ENCODE measurements at places on chromosomes 1 and 21. TPM values are rescaled to one million over a fixed set of nuclear protein-coding genes. Genes with fewer than 3 reads are reported as not detected.

The TRIM67 gene
- total RNA-seq: 0.07 TPM

The RNPC3 gene
- total RNA-seq: 15.1 TPM

The PTPN7 gene
- not detected for total RNA-seq

The XCL2 gene
- total RNA-seq: not detected

The SELE gene
- total RNA-seq: not detected

The RBP7 gene
- total RNA-seq: 0.49 TPM

The SLAMF6 gene
- not detected for total RNA-seq

The TMPRSS2 gene
- not detected for total RNA-seq

The TTC22 gene
- not detected for total RNA-seq

- no peak for DNase-seq
Observed at GRCh38 chr1:19390166-19390850, 78.2 kb downstream of the SLC66A1 start.

- DNase-seq: no peak
Observed at GRCh38 chr1:40241362-40241761, 6.4 kb upstream of the TMCO2 start.

GRCh38 chr1:153072806-153073726, 1.7 kb upstream of the SPRR2B start:
- DNase-seq: no peak

DNA sequence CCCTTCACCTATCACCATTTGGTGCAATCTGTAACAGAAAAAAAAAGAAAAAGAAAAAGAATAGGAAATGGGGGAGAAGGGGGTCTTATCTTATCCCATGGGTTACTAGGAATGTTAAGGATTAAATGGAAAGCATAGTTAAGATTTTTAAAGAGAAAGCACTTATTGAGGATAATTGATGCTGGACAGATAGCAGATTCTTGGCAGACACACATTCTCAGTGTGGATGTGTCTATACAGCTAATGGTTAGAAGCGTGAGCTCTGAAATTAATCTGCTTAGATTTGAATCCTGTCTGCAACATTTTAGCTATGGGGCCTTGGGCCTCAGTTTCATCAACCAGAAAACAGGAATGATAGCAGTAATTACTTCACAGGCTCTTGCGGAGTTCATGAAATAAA, 67.1 kb downstream of the SSBP3 start:
- DNase-seq: no peak

GRCh38 chr1:40251456-40251855, 3.7 kb downstream of the TMCO2 start:
- no peak for DNase-seq

GRCh38 chr1:100396651-100397050, 44.3 kb downstream of the CDC14A start:
- no peak for DNase-seq

DNA sequence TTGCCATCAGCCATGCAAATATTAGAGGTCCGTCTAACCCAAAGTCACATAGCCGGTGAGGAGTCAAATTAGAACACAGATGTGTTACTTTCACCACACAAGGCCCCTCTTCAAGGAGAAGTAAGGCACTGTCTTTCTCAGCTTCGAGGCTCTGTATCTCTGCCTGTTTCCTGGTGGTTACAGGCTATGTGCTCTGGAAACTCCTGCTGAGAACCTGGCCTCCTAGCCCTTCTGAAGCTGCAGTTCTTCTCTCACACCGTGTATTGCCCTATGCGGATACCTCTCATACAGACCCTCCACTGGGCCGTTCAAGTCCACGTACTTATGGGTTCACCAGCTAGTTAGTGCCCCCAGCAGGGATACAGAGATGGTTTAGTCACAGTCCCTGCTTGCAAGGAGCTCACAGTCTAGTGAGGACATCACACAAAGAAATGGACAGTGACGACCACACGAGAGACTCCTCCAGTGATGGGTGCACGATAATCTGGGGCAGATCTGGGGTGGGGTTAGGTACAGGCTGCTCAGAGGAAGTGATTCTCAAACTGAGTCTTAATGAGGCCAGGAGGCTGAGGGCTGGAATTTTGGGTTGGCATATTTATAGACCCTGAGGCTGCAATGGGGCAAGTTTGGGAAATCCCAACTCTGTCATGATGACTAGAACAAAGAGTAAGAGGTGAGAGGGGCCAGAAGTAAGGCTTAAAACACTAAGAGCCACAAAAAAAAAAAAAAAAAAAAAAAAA, 22.8 kb upstream of the ELOA start:
- no peak for DNase-seq

GRCh38 chr21:31546443-31547170, 112.9 kb upstream of the SOD1 start:
- no peak for DNase-seq

DNA sequence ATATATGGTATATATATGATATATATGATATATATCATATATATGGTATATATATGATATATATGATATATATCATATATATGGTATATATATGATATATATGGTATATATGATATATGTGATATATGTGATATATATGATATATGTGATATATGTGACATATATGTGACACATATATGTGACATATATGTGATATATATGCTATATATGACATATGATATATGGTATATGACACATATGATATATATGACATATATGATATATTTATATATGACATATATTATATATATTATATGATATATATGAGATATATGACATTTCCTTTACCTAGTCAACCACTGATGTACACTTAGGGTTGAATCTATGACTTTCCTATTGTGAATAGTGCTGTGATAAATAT, 36.1 kb upstream of the EEIG2 start:
- DNase-seq: no peak

DNA sequence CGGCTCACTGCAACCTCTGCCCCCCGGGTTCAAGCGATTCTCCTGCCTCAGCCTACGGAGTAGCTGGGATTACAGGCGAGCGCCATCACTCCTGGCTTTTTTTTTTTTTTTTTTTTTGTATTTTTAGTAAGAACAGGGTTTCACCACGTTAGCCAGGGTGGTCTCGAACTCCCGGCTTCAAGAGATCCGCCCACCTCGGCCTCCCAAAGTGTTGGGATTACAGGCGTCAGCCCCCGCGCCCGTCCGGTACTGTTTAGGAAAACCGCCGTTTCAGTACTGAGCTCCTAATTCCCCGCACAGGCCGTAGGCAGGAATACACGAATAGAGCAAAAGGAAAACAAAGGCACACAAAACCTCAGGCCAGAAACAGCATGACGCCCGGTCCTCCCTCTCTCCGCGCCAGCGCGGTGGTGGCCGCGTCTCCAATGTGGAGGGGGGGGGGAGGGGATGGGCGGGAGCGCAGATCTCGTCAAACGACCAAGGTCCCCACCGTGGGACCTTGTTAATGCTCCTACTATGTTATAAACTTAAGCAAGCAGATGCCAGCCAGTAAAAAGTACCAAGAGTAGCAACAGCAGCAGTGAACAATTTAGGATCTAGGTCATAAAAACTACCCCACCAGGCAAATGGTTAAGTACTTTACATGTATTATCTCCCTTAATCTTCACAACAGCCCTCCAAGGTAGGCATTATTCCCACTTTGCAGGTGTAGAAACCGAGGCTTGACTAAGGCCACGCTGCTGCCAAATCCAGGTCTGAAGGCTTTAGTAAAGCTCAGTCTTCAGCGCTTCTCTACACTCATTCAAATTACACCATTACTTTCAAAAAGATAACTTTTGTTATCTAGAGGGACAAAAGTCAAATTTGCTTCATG, 648 bp upstream of the ADAR start:
- no peak for DNase-seq

GRCh38 chr1:99268021-99268420, 3.7 kb downstream of the PLPPR4 start:
- DNase-seq: no peak

DNA sequence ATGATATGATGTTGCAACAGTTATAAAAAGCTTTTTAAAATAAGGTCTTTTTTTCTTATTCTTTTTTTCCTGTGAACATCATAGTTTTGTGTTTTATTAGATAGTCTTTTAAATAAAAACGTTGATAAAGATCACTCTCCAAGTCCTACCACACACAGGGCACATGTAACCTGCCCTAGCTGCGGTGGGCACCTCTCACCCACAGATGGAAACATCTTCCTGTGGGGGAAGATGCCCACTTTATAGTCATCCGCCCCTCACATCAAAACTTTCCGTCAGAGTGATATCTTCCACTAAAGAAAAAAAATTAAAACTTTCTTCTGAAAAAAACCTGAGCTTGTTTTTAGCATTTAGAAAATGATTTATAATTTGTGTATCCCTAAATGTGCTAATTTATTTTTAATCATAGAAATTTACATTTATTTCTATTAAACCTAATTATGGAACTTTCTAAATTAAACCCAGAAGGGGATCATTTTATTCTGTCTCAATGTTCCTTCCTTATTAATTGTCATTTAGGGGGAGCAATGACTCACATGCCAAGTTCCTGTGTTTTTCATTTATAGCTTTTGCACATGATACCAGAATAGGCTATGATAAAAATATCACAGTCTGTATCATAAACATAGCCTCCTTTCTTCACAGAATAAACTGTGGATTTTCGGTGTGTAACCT, 24.7 kb downstream of the TNFRSF9 start:
- no peak for DNase-seq

DNA sequence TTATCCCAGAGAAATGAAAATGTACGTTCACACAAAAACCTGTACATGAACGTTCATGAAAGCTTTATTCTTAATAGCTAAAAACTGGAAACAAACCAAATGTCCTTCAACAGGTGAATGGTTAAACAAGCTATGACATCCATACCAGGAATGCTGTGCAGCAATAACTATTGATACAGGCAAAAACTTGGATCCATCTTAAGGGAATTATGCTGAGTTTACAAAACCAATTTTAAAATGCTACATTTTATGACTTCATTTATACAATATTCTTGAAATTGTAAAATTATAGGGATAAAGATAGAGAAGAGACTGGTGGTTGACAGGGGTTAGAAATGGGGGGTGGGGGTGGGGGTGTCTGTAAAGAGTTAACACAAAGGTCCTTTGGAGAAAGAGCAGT, 280.3 kb downstream of the TGFB2 start:
- DNase-seq: no peak

DNA sequence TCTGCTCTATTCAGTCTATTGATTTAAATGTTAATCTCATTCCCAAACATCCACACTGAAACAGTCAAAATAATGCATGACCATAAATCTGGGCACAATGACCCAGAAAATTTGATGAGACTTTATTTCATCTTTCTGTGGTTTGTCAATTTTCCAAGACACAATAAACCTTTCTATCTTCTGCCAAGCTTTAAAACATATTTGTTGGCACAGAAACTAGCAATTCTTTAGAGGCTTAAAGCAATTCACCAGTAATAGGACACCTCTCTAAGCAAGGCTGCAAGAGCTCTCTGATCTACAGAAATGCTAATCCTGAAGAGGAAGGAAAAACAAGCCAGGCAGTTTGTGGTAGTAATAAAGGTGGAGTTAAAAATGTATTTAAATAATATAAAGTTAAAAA, 113.7 kb downstream of the FCRL5 start:
- no peak for DNase-seq

- no peak for DNase-seq
Observed at GRCh38 chr1:22137004-22137720, 5.7 kb downstream of the WNT4 start.

DNA sequence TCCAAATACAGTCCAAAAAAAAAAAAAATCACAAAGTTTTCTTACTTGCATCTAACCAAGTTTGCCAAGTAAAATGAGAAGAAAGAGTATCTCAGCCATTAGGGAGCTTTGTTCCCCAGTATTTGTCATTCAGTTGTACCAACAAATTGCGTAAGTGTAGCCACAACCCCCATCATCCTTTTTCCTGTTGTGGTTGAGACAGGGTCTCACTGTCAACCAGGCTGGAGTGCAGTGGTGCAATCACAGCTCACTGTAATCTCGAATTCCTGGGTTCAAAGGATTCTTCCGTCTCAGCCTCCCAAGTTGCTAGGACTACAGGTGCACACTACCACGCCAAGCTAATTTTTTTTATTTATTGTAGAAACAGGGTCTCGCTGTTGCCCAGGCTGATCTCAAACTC, 9.5 kb downstream of the STX6 start:
- no peak for DNase-seq

DNA sequence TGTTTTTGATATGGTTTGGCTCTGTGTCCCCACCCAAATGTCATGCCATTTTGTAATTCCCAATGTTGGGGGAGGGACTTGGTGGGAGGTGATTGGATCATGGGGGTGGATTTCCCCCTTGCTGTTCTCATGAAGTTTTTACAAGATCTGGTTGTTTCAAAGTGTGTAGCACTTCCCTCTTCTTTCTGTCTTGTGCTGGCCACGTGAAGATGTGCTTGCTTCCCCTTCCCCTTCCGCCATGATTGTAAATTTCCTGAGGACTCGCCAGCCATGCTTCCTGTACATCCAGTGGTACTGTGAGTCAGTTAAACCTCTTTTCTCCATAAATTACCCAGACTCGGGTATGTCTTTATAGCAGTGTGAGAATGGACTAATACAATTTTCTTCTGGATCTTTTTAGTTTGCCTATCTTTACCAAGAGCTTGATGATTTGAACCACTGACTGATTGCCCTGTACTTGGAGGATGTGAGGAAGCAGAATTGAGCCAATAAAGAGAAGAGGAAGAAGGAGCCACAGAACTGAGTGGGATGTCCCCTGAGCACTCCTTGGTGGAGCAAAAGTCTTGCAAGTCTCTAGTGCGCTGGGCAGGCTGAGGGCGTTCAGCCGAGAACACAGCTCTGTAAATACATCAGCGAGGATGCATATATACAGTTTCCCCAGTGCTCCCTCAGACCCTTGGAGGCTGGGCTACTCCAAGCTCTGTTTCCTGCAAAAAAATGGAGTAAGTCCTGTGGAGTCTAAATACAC, 102.6 kb downstream of the CYYR1 start:
- DNase-seq: no peak

DNA sequence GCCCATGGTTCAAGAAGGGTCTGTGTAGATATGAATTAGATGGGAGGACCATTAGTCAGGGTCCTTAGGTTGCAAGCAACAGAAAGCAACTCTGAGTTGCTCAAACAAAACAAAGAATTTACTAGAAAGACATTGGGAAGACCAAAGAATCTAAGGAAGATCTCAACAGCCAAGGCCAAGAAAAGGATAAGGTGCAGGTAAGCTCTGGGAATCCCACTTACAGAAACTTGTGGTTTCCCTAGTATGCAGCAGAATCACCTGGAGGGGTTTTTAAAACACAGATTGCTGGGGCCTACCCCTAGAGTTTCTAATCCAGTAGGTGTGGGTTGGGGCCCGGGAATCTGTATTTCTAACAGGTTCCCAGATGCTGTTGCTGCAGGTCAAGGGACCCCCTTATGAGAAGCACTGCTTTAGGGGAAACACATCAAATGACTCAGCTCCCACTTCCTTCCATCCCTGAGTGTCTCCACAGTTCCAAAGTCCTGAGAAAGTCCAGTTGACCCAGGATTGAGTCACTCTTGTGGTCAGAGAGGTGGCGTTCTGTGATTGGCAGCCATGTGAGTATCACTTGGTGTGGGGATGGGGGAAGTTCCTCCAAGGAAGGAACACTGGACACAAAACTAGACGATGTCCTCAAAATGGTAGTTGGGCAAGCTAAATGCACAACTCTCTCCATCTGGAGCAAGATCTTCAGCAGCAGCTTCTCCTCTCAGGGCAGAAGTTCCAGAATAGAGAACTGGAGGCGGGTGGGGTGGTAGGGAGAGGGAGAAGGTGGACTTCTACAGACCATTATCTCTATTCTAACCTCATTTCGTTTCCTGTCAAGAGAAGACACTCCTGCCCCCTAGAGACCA, 24.2 kb upstream of the EYA3 start:
- no peak for DNase-seq

GRCh38 chr1:40316595-40317393, at the start of gene COL9A2:
COL9A2 (minus strand) TSS chr1:40317286; CDS start chr1:40317197, 89 bp downstream.
- DNase-seq: no peak

- DNase-seq: no peak
Observed at GRCh38 chr1:11388617-11389016, 90.3 kb upstream of the DISP3 start.
